ENCODE measurements at places on chromosomes 12 and 14.

DNA sequence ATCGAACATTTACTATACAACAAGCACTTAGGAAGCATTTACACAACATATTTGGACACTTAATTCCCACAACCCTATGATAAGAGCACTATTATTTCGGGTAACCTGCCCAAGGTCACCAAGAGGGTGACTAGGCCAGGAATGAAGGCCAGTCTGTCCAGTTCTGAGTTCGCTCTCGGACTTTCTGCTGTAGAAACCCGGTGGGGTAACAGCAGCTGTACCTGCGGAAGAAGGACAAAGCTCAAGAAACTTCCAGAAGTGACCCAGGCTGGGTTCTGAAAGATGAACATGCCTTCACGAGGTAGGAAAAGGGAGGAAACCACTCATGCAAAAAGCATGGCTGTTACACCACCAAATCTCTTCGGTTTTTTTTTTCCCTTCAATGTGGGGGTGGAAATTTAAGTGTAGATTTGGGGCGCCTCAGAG lies 10.8 kb downstream of the PLA2G1B start:
- DNase-seq: no peak

DNA sequence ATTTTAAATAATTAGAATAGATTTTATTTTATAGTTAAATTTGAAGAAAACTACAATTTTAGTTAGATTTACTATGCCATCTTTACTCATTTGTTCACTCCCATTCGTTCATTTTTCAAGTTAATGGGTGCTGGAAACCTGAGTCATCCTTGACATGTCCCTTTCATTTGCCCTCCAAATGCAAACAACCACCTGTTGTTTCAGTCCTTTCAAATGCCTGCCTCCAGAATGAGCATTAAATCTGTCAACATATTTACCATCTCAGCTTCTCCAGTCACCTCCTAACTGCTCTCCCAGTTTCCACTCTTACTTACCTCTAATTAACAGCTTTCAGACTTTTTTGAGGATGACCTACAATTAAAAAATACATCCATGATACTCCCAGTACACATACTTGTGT lies 375.5 kb downstream of the RAD51B start:
- no peak for DNase-seq

DNA sequence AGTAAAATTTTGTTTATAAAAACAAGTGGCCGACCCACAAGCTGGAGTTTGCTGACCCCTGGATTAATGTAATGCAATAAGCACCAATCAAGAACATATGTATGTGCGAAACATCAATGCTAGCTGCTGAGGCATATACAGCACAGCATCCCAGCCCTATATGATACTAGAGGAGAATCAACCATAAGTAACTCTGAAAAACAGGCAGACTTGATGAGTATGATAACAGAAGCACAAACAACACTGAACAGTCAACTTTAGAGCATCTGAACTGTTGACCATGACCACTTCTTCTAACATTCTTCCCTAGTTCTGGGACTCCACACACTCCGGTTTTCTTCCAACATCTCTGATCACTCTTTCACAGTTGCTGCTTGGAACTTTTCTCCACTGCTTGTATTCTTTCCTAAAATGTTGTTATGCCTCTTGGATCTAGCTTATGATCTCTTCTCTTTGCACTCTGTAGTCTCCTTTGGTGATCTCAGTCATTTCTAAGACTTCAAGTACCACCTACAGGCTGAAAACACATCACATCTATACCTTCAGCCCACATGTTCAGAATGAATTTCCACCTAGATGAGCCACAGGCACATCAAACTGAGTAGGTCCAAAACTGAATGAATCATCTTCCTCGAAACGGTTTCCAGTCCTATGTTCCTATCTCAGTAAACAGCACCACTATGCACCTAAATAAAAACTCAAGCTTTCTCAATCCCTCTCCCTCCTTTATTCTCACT lies 57.2 kb downstream of the STXBP6 start:
- no peak for DNase-seq

DNA sequence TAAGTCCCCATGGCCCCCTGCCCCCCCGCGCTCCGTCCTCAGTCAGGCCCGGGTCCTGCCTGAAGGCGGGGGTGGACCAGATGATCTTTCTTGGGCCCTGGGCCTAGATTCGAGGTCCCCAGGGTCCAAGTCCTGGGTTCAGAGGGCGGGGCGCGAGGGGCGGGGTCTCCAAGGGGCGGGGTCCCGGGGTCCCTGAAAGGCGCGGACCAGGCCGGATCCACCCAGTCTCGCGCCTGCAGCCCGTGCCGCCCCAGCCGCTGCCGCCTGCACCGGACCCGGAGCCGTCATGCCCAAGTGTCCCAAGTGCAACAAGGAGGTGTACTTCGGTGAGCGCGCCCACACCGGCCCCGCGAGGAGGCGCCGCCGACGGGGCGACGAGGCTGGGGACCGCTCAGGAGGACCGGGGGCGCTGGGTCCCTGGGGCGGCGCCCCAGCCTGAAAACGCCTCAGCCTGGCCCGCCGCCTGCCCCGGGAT lies 325 bp downstream of the CRIP1 start:
- DNase-seq: no peak

DNA sequence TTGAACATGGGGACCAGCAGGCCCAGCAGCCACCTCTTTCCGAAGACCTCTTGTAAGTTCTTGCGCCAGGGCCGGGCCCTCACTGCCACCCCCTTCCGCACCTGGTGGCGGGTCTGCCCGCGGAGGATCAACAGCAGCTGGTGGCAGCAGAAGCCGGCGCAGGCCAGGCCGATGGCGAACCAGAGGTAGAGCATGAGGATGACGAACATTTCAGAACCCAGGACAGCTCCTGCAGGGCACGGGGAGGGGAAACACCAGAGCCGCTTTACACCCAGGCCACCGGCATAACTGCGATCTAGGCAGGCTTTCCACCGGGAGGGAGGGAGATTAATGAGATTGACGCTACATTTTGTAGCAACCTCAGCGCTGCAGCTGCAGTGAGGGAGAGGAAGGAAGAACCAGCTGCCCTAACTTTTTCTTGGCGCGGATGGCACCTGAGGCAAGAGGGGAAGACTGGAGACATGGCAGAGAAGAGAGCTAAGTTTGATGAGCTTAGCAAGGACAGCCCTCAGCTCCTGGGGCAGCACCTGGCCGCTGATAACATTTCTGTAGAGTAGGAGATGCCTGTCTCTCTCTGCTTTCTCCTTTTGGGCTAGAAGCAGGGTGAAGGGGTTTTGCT lies 7.8 kb downstream of the ZDHHC22 start:
- peak; percentile 80 for DNase-seq

GRCh38 chr12:44058366-44058765 lies 222.5 kb downstream of the TMEM117 start:
- no peak for DNase-seq

DNA sequence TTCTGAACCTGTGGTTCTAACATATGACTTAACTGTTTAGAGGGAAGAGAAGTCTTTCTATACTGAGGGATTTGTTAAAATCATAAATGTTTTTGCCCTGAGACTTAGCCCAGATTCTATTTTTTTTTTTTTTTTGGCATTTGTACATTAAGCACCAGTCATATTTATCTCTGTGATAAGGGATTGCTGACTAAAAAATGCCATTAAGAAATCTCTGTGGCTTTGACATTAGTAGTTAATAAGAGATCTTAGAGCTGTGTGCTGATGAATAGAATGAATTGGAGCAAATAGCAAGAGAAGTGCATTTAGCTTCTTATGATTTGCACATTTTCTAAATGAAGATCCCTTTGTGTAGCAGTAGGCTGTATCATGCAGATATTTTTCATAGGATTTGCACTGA lies 32.5 kb downstream of the NFYB start:
- DNase-seq: no peak
